ENCODE measurements at places on chromosomes 16 and 17.

GRCh38 chr16:77584205-77584859, 138.0 kb upstream of the NUDT7 start:
- DNase-seq: peak; percentile 78

DNA sequence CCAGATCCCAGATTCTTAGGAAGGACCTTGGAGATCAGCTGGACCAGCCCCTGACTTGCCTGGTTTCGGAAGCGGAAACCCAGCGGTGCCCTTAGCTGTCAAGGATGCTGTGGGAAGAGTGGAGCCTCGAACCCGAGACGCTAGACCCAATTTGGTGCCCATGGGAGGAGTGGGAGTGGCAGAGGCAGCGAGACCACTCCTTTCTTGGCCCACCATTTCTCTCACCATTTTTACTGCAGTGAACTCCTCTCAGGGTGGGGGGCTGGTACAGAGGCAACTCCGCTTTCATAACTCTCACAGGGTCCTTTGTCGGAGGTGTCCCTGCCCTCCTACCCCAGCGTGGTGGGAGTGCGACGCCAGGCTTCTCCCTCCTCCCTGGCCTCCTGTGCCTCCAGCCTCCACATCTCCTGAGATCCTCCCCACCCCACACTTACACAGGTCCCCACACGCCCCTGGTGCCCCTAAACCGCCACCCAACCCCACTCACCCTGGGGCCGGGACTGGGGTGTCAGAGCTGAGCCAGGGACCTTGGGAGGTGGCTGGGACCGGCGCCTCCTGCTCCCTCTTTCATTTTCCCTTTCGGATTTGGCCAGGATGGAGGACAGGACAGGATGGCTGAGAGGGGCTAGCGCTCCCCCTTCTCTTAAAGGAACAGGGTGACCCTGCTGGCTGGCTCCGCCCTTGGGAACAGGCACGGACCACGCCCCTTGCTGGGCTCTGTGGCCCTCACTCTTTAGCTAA, at the start of gene GJD3:
GJD3 (minus strand) TSS at position 617 of the 741 bp plus-strand sequence. CDS start 922 bp downstream, outside the sequence.
- peak; percentile 91 for DNase-seq

- no peak for DNase-seq
These were observed 37.9 kb downstream of the SOX8 start for GRCh38 chr16:1019231-1020090.

DNA sequence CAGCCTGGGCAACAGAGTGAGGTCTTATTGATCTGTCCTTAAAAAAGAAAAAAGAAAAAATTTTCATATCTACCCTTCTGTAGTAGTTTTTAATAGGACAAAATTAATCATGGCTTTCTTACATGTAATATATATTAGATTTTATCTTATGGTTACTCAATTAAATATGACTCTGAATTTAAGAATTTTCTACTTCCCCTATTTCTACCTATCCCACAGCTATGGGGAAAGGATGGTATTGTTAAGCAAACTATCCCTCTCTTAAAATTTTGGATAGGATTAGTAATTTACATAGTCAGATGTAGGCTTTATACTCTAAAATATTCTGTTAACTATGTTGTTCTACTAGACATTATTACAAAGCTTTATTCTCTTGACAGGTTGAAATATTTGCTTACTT, 62.5 kb downstream of the NQO1 start:
- DNase-seq: no peak

- DNase-seq: no peak
These were observed 45.8 kb upstream of the ZCCHC14 start for GRCh38 chr16:87538594-87538993.
